ENCODE measurements at places on chromosomes 5 and 9.

DNA sequence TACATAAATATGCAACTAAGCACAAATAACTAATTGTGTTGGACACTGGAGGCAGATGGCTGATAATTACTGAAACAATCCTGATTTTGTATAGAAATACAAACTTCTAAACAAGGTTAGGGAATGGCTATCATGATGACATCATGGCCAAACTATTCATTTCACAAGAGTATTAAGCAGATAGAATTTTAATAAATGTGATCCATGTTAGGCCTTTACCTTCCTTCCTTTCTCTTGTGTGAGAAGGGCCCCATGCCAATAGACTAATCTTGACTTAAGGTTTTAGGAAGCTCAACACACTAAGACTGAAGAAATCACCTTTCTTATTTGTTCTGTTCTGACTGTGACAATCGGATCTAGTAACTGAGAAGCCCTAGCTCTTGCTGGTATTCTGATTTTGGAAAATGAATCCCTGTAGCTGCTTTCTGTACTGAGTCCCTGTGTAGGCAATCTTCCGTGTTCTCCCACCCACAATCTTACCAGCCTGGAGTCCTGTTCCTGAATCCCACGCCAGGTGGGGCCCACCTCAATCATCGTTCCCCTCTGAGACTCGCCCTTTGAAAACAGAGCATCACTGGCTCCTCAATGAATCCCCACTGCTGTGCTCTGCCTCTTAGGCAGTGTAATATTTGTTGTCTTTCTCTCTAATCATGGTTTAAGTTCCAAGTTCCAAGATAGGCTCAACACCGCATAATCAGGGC, 168.7 kb upstream of the GNA14 start:
- DNase-seq = no peak

GRCh38 chr5:101675510-101676219, 620.4 kb downstream of the SLCO4C1 start:
- no peak for DNase-seq

GRCh38 chr9:18891946-18892670, 140.9 kb downstream of the SAXO1 start:
- DNase-seq = no peak

- no peak for DNase-seq
Observed at GRCh38 chr9:69861011-69861410, 40.4 kb downstream of the CFAP95 start.

GRCh38 chr5:54533541-54534190, 16.1 kb downstream of the SNX18 start:
- DNase-seq = no peak

DNA sequence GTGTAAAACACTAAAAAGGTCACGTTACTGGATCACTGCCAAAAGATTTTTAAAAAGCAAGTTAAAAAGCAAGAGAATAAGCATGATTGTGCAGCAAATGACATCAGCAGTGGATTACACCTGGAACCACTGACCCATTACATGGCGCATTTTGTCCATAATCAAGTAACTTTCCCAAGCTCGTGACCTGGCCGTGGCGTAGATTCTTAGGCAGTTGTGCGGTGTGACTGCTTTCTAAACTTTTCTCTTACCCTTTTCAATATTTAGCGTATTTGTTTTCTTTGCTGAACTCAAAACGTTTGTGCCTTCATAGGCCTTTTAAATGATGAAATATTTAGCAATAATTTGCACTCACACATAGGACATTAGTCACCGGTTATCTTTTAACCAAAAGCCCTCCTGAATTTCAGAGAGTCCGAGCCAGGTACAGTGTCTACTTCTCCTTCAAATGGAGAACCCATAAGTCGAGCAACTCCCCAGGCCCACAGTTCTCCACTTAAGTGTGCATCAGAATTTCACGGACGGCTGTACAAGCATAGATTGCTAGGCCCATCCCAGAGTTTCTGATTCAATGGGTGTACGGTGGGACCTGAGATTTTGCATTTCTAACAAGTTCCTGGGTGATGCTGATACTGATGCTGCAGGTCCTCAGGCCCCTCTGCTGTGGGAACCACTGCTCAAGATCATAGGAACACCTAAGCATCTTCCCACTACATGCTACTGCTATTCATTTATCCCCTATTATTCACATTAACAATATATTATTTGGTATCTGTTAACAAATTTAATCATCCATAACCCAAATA, 144.4 kb downstream of the GLIS3 start:
- no peak for DNase-seq

DNA sequence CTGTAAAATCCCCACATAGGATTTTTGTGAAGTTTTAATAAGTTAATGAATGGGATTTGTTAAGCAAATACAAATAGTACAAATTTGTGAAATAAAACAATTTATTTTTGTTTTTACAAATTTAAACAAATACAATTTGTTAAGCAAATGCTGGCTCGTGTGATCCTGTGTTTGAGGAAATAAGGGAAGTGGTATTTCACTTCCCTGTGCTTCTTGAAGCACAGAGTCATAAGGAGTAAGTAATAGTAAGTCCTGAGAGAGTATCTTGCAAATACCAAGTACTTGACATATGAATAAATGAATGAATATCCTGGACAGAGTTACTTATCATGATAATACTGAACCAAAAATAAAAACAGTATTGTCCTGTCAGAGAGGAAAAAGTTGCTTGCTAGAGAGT, 9.1 kb downstream of the SMIM3 start:
- DNase-seq = no peak

GRCh38 chr5:181217111-181217802, 5.8 kb upstream of the TRIM41 start:
- peak; percentile 69 for DNase-seq

DNA sequence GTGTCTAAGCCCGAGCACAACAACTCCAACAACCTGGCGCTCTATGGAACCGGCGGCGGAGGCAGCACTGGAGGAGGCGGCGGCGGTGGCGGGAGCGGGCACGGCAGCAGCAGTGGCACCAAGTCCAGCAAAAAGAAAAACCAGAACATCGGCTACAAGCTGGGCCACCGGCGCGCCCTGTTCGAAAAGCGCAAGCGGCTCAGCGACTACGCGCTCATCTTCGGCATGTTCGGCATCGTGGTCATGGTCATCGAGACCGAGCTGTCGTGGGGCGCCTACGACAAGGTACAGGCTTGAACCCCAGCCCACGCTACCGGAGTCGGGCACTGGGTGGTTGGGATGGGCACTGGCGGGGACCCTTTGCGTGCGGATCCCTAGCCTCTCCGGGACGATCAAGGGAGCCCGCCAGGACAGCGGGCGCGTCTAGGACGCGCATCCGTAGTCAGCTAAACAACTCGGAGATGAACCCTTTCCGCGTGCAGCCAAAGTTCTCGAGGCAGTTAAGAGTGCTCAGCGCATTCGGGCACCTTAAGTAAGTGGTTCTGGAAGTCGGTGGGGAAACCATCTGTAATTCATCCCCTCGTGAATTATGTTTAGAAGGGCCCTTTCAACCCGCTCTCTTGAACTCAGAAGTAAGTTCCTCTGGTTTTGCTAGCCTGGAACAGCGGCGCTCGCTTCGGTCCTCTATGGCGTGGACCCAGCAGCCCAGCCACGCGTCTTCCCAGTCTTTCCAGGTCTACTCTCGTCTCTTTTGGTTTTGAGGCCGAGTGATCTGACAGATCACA, 1.3 kb downstream of the KCNN2 start:
- DNase-seq = no peak

DNA sequence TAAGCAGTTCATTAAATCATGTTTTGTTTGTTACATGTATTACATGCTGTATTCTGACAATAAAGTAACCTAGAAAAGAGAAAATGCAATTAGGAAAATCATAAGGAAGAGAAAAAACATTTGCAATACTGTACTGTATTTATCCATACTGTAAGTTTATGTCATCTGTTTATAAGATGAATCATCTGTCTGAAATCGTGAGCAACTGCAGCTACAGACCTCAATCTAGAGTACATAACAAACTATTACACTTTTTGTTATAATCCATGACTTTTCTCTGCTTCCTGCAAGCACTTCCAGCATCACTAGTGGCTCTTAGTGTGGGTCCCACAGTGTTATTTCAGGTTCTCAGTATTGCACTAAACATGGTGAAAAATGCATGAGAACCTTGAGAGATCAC, 144.4 kb upstream of the NR4A3 start:
- no peak for DNase-seq

DNA sequence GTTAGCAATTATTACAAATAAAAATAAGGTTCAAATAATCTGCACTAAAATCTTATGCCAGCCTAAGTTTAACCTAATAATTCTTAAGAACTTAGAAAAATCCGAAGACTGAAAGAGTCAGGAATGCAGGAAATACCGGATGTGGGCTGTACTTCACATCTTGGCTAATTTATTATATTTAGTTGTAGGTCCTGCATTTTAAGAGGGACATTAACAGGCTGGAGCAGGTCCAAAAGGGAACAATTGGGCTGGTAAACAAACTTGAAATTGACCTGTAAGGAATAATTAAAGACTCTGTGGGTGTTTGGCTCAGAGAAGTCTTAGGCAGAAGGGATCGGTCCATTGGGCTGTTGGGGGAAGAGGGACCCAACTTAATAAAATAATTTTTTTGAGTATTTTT, 18.4 kb downstream of the GLRA1 start:
- peak; percentile 10 for DNase-seq

DNA sequence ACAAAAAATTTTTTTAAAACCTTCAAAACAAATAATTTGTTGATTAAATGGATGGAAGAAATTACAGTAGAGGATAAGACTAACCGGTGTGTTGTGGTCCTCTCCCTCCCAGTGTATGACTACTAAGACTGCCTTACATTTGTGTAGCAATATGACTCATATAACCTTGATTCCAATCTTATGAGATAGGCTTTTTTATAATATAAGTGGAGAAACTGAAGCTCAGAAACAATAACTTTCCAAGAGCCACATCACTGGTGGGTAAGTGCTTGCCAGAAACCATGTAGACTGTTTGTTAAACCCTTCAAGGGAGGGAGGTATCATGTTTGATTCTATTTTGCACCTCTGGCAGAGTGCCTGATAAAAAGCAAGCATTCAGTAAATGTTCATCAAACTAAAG, 47.5 kb downstream of the NLN start:
- DNase-seq = peak; percentile 50

DNA sequence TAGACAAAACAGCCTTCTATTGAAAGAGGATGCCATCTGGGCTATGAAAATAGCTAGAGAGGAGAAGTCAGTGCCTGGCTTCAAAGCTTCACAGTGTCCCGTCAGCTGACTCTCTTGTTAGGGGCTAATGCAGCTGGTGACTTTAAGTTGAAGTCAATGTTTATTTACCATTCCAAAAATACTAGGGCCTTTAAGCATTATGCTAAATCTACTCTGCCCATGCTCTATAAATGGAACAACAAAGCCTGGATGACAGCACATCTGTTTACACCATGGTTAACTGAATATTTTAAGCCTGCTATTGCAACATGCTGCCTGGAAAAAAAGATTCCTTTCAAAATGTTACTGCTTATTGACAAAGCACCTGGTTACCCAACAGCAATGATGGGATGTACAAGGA, 309.1 kb downstream of the NTRK2 start:
- DNase-seq = no peak

DNA sequence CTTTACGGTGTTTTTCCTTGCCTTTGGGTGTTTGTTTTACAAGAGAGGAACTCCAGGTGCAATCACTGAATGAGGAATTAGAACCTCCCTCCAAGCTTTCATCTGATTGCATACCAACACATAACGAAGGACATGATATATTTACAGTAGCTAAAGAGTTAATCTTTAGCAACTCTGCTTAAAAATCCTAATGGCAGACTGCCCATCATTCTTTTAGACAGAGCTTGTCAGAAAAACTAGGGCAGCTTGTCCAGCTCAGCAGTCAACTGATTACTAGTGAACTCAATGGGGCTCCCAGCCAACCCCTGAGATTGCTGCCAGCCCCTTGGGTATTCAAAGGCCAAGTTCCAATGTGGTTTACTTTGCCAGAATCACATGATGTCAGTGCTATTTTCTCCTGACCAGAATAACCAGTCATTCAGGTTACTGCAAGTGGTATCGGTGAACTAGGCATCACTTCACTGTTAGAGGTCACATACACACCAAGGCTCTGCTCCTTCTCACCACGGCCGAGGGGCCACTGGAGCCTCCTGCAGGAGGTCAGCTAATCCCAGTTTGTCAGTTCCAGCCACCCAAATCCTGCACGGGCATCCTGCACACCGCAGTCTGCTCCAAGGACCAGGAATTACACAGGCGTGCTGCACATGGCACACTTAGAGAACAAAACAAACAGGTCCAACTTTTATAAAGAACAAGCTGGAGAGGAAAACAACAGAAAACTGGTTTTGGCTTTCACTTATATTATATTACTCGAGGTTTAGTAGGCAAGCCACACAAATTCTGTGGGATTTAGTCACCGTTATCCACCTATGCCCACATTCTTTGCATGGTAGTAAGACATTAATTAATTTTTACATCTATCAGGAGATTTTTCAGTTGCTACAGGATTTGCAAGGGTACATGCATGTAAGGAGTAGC, 62.5 kb downstream of the NFIB start:
- peak; percentile 83 for DNase-seq

DNA sequence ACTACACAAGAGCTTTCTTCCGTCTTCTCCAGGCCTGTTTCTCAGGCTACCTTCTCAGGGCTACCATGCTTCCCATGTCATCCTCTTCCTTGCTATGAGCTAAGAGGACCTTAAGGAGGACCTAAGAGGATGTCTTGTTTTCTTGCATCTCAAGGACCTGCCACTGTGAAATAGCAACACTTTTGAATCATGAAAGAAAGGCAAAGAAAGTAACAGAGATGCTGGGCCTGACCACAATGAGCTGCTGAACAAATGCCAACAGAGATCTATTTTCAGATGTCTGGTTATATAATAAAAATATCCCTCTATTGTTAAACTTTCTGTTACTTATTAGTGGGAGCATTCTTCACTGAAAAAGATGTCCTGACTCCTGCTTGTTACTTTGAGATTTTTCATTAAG, 36.7 kb upstream of the ANXA1 start:
- no peak for DNase-seq

DNA sequence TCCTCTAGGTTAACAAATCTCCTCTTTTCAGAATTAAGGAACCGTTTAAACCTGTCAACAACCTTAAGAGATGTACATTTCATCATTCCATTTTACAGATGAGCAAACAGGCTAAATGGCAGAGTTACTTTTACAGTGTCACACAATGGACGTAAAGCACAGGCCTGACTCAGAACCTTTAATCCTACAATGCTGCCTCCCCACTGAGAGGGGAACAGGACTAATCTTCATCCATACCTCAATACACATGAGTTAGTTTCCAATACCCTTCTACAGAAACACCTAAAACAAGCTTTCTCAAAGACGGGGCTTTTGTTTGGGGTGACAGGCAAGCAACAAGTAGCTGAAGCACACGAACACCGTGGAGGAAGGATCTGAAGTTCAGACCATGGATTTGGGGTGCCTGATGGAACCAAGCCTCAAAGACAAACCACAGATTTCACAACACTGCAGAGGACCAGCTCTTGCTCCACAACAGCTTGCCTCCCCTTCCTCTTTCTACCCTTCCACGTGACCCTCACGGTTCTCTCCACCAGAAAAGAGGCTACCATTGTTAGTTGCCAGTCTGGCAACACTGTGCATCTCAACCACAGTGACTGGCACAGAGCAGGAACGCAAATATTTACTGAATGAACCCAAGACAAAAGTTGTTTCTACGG, 1.8 kb downstream of the RNF130 start:
- no peak for DNase-seq

- DNase-seq = no peak
Observed at GRCh38 chr9:133278161-133279114, 3.4 kb upstream of the ABO start.

All from RPMI7951 (cell line).